NCI-H146 (cell line): ENCODE measurements at places on chromosomes 11 and 22.

DNA sequence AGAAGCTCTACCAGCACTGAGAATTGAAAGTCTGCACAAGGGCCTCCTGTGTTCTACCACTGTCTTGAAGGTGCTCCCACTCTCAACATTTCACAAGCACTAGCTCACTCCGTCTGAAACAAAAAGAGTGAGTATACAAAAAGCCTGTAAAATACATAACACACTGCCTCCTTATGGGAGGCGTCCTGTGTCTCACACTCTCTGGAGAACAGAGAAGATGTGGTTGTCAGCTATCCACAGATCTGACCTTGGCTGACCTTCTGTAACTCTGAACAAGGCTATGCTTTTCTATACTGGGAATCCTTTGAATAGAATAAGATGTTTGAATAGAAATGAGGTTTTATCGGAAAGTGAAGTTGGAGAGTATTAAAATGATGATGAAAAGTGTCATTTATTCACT, 171.3 kb upstream of the TMEM45B start:
- DNase-seq: no peak

DNA sequence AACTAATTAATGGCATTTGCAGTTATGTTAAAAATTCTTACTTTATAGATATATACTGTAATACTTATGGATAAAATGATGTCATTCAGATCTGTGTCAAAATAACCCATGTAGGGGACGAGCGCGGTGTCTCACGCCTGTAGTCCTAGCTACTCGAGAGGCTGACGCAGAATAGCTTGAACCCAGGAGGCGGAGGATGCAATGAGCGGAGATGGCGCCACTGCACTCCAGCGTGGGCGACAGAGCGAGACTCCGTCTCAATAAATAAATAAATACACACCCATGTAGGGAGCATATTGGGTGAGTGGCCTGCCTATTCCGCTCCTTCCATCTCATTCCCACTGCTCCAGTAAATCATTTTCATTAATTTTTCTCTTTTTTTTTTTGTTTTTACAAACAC, 7.1 kb downstream of the SNU13 start:
- no peak for DNase-seq

- no peak for DNase-seq
These were observed 6.0 kb downstream of the OR10Q1 start for GRCh38 chr11:58222721-58223120.

DNA sequence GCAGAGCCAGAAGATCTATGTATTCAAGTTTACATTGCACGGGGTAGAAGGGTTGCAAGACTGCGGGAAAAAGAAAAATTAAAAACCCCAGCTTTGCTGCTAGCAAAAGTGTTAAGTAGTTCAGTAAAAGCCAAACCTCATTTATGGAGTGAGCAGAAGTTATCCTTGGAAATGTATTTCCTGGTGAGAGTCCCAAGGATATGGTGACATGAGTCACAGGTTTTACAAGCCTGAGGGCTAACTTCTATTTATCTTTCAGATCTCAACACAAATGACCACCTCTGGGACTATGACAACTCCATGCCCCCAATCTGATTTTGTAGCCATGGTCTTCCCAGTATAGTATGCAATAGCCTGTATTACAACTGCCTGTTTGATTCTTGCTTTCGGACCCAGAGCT, 26.1 kb downstream of the ABTB2 start:
- no peak for DNase-seq

DNA sequence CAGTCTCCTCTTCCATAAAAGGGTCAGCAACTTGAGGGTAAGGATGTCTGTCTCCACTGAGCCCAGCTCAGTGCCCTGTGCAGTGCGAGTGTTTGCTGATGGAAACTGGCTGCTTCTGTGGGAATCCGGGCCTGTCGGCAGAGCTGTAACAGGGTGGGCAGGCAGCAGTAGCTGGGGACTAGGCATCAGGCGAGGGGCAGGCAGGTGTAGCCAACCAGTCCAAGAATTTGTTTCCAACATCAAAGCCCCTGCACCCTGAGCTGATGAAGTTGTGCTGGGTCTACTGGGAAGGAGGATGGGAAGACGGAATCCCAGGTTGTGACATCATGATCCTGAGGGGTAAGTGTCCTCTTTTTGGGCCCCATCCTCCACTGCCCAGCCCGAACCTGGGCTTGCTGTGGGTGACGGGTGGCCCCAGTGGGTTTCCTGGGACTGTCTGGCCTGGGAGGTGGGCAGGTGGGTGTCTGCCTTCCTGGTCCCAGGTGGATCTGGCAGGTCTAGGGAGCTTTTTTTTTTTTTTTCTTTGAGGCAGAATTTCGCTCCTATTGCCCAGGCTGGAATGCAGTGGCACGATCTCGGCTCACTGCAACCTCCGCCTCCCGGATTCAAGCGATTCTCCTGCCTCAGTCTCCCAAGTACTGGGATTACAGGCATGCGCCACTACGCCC, 11.0 kb downstream of the SLC29A2 start:
- no peak for DNase-seq

- DNase-seq: no peak
These were observed 13.5 kb upstream of the USP28 start for GRCh38 chr11:113888848-113889247.

GRCh38 chr11:13064593-13064992, 55.5 kb downstream of the RASSF10 start:
- DNase-seq: no peak

- DNase-seq: no peak
These were observed 109.4 kb downstream of the NAV2 start for GRCh38 chr11:19821993-19822392.

- DNase-seq: no peak
These were observed 346.4 kb upstream of the MTNR1B start for GRCh38 chr11:92623055-92623454.

GRCh38 chr22:44005524-44005923, 18.6 kb upstream of the PARVB start:
- no peak for DNase-seq

DNA sequence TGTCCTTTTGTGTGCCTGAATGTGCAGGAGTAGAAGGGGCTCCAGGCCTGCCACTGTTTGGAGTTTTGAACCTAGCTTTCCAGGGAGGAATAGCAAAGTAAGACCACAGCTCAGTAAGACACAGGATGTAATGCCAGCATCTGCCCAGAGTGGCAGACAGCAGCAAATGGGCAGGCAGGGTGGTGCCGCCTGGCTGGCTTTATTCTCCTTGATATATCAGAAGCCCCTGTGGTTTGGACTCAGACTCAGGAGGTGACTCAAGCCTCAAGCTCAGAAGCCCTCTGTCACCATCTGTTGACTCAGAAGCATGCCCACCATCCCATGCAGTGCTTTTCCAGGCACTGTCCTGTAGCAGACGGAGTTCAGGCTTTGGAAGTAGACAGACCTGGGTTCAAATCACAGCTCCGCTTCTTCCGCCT, 72.7 kb upstream of the TTC12 start:
- DNase-seq: peak; percentile 40

DNA sequence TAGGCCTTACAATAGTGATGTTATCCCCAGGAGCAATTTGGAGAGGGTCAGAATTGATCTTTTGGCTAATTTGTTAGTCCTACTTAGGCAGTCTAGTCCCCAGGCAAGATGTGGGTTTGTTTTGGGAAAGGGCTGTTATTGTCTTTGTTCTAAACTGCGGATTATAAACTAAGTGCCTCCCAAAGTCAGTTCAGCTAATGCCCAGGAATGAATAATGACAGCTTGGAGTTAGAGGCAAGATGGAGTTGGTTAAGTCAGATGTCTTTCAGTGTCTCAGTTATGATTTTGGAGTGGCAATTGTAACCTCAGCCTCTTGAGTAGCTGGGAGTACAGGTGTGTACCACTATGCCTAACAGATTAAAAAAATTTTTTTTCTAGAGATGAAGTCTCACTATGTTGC, 7.3 kb upstream of the CLNS1A start:
- DNase-seq: no peak

DNA sequence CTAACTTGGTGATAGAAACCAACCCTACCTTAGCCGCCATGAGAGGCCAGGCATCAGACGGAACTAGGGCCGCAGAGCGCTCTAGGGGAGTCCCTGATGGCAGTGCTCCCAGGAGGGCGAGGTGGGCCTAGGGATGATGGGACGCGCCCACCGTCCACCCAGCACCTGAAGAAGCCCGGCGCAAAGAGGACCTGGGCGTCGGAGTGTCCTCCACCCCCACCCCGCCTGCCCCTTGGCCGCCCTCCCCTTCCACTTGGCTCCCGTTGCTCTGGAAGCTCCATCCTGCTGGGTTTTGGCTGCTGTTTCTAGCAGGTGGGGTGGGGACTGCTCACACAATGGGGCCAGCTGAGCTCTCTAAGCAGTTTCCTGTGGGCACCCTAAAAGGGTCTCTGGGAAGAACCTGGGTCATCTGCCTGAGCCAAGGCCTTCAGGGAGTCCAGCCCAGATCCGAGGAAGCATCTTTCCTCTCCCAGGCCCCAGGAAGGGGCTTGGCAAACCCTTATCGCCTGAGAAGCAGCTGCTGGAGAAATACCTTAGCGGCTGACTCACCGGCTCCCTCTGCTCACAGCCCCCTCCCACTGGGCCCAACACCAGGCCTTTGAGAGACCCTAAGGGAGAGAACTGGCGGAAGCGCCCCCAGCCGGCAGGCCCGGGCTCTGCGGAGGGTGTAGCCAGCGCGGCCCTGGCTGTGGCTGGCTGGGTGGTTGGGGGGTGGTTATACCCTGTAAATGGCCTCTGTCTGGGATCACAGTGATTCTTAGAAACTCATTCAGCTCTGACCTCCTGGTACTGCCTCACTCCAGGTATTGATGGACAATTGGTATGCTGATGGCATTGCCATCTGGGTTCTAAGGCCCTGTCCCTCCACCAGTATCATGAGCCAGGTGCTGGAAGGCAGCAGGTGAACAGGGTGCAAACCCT, 19.3 kb downstream of the CREB3L1 start:
- peak; percentile 73 for DNase-seq

DNA sequence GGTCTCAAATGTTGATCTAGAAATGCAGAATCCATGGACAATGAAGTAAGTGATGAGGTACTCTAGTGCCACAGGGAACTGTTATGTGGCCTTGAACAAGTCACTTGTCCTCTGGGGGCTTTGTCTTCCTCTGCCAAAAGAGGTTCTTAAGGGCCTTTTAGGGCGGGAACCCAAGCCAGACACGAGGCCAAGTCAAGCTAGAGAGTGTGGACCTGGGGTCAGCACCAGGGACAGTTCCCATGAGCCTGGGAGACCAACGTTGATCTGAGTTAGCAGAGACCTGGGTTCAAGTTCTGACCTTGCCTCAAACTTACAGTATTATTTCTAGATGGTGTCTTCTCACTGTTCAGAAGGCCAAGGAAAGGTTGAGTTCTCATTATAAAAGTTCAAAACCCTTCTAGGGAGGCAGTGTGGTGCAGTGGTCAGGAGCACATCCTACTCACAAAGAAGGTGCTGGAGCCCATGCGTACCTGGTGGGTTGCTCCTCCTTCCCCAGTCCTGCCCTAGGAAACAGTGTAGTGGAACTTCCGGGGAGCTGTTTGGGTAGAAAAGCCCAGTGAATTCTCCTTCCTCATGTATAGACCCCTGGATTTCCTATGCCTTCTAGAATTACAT, 121.5 kb downstream of the CHST1 start:
- DNase-seq: no peak

GRCh38 chr11:72576243-72576595, 98.0 kb downstream of the PDE2A start:
- no peak for DNase-seq

DNA sequence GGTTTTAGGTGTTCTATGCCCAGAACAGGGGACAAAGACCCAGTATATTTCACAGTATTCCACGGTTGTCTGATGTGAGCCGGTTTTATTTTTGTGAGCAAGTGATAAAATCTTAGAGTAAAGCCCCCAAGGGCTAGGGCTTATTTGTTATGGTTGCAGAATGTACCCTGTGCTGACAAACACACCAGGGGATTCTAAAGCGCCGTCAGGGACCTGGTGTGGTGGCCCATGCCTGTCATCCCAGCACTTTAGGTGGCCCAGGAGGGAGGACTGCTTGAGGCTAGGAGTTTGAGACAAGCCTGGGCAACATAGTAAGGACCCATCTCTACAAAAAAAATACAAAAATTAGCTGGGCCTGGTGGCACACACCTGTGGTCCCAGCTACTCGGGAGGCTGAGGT, 22.8 kb downstream of the MRPL21 start:
- no peak for DNase-seq

GRCh38 chr22:24460418-24461089, 33.2 kb downstream of the ADORA2A start:
- DNase-seq: no peak

GRCh38 chr22:38940811-38941384, 16.5 kb upstream of the APOBEC3A start:
- no peak for DNase-seq

DNA sequence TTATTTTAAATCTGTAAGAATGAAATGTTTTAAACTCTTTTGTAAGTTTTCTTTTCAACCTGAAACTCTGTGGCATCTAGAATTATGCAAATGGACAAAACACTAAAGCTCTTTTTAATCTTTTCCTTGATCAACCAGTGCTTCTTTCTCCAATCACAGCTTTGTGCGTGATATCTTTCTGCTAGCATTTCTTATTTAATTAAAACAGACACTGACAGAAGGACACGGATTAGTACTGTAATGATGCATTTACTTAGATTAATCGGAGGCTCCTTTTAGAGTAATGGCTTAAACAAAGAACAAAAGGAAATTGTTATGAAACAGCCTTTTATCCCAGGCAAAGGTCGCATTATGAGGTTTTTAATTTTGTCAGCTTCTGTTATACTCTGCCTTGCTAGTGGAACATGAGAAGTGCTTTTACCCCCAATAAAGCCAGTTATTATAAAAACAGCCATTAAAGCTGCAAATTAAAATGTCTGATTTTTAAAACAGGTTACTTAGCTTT, 48.5 kb upstream of the SOX6 start:
- DNase-seq: no peak

DNA sequence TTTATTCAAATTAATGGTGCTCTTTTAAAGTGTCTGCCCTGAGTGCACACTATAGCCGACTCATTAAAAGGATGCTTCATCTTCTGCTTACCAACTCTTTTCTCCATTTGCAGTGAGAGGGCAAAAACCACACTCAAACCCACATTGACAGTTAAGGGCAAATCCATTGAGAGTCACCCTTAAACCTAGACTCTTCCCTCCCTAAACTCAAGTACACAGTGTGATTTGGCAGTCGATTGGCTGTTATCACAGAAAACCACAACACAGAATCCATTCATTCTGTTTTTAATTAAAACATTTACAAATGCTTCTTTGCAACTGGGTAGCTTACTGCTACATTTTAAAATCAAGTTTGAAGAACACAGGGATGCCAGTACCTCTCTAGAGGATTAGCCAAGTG, 120.0 kb downstream of the CADM1 start:
- DNase-seq: no peak
